ENCODE measurements at places on chromosomes 5 and 9. TPM values are rescaled to one million over a fixed set of nuclear protein-coding genes. Genes with fewer than 3 reads are reported as not detected.

The HTR4 gene
- total RNA-seq, result not detected

The DND1 gene
- 0.81 TPM for total RNA-seq

The PHF24 gene
- not detected for total RNA-seq

GRCh38 chr5:142959683-142960657, 189.8 kb downstream of the ARHGAP26 start:
- no peaks in the 10 kb centered on the region for H3K4me1 ChIP-seq
- no peaks in the 10 kb centered on the region for H3K36me3 ChIP-seq
- no peak overlapping the region for H3K4me3 ChIP-seq
- H3K27me3 ChIP-seq, result no peaks in the 10 kb centered on the region
- H3K27ac ChIP-seq, result no peak overlapping the region

DNA sequence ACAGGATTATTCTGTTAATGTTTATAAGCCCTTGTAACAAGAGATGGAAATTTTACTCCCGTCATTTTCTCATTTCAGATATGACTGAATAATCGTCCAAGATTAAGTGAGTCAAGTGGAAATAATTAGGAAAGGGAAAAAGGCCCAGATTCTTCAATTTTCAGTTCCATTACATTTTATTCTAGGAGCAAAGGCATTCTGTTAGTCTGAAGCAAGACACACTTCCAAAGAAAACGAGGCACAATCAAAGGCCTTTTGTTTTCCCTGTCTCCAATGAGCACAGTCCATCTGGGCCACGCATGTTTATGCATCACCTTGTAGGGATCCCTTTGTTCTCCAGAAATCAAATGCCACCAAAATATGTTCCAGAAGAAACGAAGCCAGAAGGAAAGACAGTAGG, 382.9 kb upstream of the RFX3 start:
- H3K27me3 ChIP-seq, result no peaks in the 10 kb centered on the region
- no peaks in the 10 kb centered on the region for H3K4me1 ChIP-seq
- no peak overlapping the region for H3K27ac ChIP-seq
- no peaks in the 10 kb centered on the region for H3K36me3 ChIP-seq
- no peak for DNase-seq

DNA sequence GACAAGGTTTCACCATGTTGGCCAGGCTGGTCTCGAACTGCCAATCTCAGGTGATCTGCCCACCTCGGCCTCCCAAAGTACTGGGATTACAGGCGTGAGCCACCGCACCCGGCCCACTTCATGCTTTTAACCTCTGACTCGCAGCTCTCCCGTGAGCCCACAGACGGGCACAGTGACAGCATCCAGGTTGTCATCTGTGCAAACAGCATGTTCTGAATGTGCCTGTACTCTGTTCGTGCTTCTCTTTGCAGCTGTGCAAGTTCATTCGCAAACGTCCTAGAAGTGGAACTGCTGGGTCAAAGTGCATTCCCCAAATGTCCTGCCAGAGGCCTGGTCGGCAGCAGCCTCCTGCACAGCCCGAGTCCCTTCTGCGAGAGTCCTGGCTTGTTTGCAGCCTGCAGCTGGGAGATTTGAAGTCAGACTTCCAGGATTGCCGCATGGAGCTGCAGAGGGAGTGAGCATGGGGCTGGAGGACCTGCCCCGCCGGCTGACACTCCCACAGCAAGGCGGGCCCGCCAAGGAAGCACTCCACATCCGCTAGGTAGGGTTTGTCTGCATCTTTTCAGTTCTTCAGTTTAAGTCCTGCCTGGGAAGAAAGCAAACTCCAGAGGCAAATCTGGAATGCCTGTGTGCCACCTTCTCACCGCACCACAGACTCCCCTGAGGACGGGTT, 3.4 kb downstream of the BRD3OS start:
- peaks cover 4% of the 10 kb centered on the region for H3K4me1 ChIP-seq
- H3K27ac ChIP-seq, result no peak overlapping the region
- H3K27me3 ChIP-seq, result no peaks in the 10 kb centered on the region
- DNase-seq, result no peak
- no peak overlapping the region for H3K4me3 ChIP-seq
- H3K36me3 ChIP-seq, result peaks cover 20% of the 10 kb centered on the region

Data from K562 (cell line).